ENCODE measurements at places on chromosomes 16 and 17. TPM values are rescaled to one million over a fixed set of nuclear protein-coding genes. Genes with fewer than 3 reads are reported as not detected.

The NPIPA5 gene
- total RNA-seq, result 7.1 TPM

GRCh38 chr16:70715860-70716357 lies 30.1 kb upstream of the MTSS2 start:
- no peak overlapping the region for H3K4me3 ChIP-seq
- no peaks in the 10 kb centered on the region for H3K27me3 ChIP-seq
- peaks cover 10% of the 10 kb centered on the region for H3K36me3 ChIP-seq
- no peak overlapping the region for H3K27ac ChIP-seq

DNA sequence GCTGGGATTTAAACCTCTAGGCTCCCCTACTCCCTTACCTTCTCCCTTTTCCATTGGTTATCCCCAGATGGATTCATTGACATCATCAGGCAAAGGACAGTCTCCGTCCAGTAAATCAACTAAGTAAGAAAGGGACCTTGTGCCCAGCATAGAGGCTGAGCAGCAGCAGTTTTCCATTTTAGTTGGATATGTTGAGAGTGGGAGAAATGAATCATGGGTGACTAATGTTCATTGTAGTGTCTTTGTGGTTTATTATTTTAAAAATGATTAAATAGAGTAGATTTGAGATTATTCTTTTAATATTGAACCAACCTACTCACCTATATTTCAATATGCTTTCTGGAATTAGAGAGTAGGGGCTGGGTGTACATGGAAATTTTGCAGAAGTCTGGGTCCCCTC lies 99.4 kb upstream of the CACNG3 start:
- DNase-seq, result no peak
- no peaks in the 10 kb centered on the region for H3K27me3 ChIP-seq
- H3K4me1 ChIP-seq, result peaks cover 2% of the 10 kb centered on the region
- no peak overlapping the region for H3K27ac ChIP-seq
- H3K4me3 ChIP-seq, result no peak overlapping the region

- H3K27me3 ChIP-seq, result no peaks in the 10 kb centered on the region
- H3K4me1 ChIP-seq, result no peaks in the 10 kb centered on the region
- H3K27ac ChIP-seq, result no peak overlapping the region
- H3K36me3 ChIP-seq, result no peaks in the 10 kb centered on the region
- H3K4me3 ChIP-seq, result no peak overlapping the region
Measured at GRCh38 chr16:77393955-77394354, 40.9 kb downstream of the ADAMTS18 start.

DNA sequence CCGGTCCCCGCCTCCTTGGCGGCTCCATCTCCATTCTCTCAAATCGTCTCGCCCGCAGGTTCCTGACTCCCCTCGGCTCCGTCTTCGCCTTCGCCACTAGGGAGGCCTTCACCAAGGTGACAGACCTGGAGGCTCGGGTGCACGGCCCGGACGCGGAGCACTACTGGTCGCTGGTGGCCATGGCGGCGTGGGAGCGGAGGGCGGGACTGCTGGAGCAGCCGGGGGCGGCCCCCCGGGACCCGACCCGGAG lies 862 bp downstream of the GLTPD2 start:
- no peaks in the 10 kb centered on the region for H3K36me3 ChIP-seq
- H3K27ac ChIP-seq, result peak overlapping the region; percentile 74
- peak overlapping the region; percentile 19 for H3K4me3 ChIP-seq
- H3K4me1 ChIP-seq, result peaks cover 34% of the 10 kb centered on the region
- H3K27me3 ChIP-seq, result peaks cover 11% of the 10 kb centered on the region
